ENCODE measurements at places on chromosomes 2 and 18.

- DNase-seq, result no peak
Observed at GRCh38 chr2:232480201-232481190, 7.1 kb downstream of the ECEL1 start.

- DNase-seq, result no peak
Observed at GRCh38 chr2:109655287-109655686, 41.1 kb downstream of the SOWAHC start.

GRCh38 chr2:16015903-16016265 is 75.5 kb downstream of the MYCN start:
- no peak for DNase-seq

DNA sequence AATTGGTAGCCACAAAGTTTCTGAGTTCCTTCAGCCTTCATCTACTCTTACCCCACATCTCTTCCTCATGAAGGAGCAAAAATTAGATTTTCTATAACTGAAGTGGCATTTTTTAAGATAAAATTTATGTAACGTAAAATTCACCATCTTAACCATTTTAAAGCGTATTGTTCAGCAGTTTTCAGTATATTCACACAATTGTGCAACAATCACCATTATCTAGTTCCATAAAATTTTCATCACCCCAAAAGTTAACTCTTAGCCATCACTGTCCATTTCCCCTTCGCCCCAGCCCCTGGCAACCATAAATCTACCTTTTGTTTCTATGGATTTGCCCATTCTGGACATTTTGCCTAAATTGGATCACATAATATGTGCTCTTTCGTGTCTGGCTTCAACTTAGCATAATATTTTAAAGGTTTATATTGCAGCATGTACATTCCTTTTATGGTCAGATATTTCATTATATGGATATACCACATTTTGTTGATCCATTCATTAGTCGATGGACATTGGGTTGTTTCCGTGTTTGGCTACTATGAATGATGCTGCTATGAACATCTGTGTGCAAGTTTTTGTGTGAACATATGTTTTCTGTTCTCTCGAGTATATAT is 44.6 kb downstream of the ATIC start:
- no peak for DNase-seq

- DNase-seq, result no peak
Observed at GRCh38 chr2:96486696-96487095, 18.5 kb downstream of the NEURL3 start.

- DNase-seq, result no peak
Observed at GRCh38 chr2:218329027-218329825, 27.4 kb upstream of the CATIP start.
